Stimulated activated CD4-positive, alpha-beta T cell treated with anti-CD3 and anti-CD28 coated beads, TNF-alpha, amount 100 ng/mL, for 24 hours (primary cell): ENCODE measurements at places on chromosomes 1 and 21.

GRCh38 chr1:232123775-232124659, 497.4 kb downstream of the DISC1 start:
- DNase-seq = no peak

DNA sequence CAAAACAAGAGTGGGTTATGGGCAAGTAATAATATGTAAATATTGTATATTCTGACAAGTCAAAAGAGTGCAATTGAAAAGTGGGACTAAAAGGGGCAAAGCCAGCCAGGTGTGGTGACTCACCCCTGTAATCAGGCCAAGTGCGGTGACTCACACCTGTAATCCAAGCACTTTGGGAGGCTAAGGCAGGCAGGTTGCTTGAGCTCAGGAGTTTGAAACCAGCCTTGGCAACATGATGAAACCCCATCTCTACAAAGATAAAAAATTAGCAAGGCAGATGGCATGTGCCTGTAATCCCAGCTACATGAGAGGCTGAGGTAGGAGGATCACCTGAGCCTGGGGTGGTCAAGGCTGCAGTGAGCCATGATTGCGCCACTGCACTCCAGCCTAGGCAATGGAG, 304.0 kb downstream of the HHIPL2 start:
- DNase-seq = no peak

DNA sequence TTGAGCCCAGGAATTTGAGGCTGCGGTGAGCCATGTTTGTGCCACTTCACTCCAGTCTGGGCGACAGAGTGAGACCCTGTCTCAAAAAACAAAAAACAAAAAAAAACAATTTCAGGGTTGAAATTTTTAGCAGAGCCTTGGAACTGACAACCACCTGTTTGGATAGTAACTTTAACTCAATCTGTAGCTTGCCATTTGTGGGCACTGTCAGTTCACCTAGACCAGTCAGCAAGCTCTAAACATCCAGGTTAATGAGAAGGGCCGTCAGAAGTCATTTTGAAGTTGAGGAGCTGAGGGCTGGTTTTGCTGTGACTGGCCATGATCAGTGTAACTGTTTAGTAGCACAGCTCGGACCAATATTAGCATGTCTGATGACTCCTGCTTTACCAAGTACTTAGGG, 8.4 kb downstream of the TRAPPC10 start:
- no peak for DNase-seq

GRCh38 chr1:225760531-225760930, 17.1 kb upstream of the SRP9 start:
- DNase-seq = no peak

- DNase-seq = no peak
Observed at GRCh38 chr1:66434096-66434495, 99.9 kb upstream of the SGIP1 start.

- DNase-seq = no peak
Observed at GRCh38 chr1:53909946-53910345, 16.0 kb downstream of the DIO1 start.

- no peak for DNase-seq
Observed at GRCh38 chr1:115651391-115651790, 9.6 kb downstream of the VANGL1 start.

- DNase-seq = peak; percentile 34
Observed at GRCh38 chr1:227999056-227999930, 7.5 kb upstream of the WNT3A start.

GRCh38 chr1:9760824-9761223, 62.9 kb downstream of the CLSTN1 start:
- DNase-seq = no peak

- DNase-seq = no peak
Observed at GRCh38 chr21:38297194-38297631, 40.4 kb downstream of the KCNJ15 start.

DNA sequence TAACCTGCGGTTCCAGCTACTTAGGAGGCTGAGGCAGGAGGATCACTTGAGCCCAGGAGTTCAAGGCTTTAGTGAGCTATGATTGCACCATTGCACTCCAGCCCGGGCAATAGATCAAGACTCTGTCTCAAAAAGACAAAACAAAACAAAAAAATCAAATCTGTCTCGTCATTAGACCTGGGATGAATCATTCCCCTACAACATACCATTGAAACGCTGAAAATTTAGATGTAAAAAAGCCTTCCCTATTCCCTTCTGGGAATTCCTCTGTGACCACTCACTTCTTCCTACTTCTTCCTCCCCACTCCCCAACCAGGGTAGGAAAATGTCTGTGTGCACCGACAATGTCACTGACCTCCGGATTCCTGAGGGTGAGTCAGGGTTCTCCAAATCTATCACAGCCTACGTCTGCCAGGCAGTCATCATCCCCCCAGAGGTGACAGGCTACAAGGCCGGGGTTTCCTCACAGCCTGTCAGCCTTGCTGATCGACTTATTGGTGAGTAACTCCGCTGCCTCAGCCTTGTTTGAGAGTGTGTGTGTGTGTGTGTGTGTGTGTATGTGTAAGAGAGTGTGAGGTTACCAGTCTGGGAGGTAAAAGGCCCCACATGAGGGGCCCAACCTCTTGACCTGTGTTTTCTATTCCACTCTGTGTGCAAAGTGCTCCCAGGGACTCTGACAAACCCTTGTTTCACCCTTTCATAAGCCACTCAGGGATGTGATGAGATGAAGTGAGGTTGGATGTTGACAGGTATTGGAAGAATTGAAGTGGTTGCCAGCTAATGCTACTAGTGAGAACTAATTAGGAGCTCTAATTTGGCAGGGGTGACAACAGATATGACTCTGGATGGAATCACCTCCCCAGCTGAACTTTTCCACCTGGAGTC, 16.3 kb upstream of the SARS1 start:
- peak; percentile 22 for DNase-seq

- DNase-seq = no peak
Observed at GRCh38 chr1:81358151-81358550, 442.6 kb upstream of the ADGRL2 start.

DNA sequence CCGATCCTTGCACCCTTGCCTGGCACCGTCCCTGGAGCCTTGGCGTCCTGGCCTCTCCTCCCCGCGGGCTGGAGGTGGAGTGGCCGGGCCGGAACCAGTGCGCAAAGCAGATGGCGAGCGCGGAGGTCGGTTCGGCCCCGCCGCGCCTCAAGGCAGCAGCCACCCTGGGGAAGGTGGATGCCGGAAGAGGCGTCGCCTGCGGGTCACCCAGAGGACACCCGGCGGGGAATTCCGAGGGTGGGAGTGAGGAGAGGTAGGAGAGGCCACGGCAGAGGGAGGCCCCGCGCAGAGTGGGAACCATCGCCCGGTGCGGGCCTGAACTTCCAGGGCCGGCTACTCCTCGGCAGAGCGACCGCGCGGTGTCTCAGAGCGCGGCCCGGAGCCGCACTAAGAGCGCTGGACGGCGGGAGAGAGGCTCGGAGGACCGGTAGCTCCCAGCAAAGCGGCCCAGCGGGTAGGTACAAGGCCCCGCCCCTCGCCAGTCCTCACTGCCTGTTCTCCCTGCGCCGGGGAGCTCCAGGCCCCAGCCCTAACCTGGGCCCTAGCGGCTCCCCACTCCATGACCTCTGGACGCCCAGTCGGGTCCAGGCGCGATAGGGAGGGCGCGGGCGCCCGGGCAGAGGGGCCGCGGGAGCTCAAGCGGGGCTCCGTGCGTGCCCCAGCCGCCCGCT, at the start of gene RNF207:
Gene RNF207 (plus strand): TSS at position 271 of the 671 bp plus-strand sequence. CDS start 417 bp downstream, outside the sequence.
- DNase-seq = peak; percentile 31

- no peak for DNase-seq
Observed at GRCh38 chr1:3467096-3468036, 12.9 kb downstream of the ARHGEF16 start.

- DNase-seq = no peak
Observed at GRCh38 chr1:233327651-233328141, at the start of gene MAP3K21. Gene MAP3K21 (plus strand): TSS chr1:233327724. CDS start chr1:233328029, 305 bp downstream.

- DNase-seq = no peak
Observed at GRCh38 chr1:66237042-66237441, 296.9 kb upstream of the SGIP1 start.

DNA sequence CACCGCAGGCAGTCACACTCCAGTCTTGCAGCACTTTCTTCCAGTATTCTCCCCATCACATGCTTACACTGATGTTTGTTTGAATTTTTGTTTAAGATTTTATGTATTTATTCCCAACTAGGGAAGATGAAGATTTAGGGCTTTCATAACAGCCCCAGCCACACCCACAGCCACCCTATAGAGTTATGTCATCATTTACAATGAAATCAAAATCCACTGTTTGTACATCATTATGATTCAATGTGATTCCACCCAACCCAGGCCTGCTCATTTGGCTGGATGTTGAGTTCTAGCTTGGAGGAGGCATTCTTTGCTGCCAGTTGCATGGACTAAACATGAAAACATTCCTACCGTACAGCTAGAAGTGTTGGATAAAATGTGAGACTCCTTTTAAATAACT, 35.8 kb downstream of the RIPK4 start:
- DNase-seq = no peak

GRCh38 chr1:214983126-214983869, 99.2 kb upstream of the KCNK2 start:
- no peak for DNase-seq

- no peak for DNase-seq
Observed at GRCh38 chr1:10980841-10981727, 31.4 kb upstream of the TARDBP start.

- no peak for DNase-seq
Observed at GRCh38 chr1:116389686-116390085, 16.6 kb downstream of the ATP1A1 start.

DNA sequence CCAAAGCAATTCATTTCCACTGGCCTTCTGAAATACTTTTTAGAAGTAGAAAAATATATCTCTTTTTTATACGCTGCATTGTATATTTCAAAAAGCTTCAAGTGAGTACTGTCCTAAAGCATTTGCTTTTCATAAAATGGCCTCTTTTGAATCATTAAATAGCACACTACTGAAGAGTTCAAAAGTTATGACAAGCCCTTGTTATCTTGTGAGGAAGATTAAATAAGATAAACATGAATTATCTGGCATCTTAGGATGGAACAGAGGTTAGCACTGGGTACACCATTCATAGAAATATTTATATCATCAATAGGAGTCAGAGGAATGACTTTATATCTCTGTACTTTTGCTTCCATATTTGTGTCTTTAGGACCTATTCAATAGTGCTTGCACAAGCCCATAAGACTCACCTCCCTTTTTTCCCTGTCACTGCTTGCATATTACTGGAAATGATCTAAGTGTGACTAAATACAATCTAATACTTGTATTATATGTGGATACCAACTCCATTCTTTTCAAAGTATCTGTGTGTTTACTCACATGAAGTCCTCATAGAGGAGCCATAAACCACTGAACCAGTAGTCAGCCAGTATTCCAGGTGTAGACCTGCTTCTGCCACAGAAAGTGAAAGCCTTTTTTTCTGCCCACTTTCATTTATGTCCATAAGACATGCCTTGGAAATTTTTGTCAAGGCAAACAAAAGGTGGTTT, 274.2 kb upstream of the C1orf105 start:
- no peak for DNase-seq

- no peak for DNase-seq
Observed at GRCh38 chr1:171940368-171940767, 99.1 kb downstream of the DNM3 start.

- DNase-seq = no peak
Observed at GRCh38 chr1:55446351-55446750, 231.2 kb upstream of the USP24 start.
